ENCODE measurements at places on chromosomes 4 and X. TPM values are rescaled to one million over a fixed set of nuclear protein-coding genes. Genes with fewer than 3 reads are reported as not detected.

Gene FMR1NB
- not detected for total RNA-seq

Gene IL13RA1
- total RNA-seq = 22.2 TPM

Gene UCHL1
- 301 TPM for total RNA-seq

Gene CXCL1
- total RNA-seq = 1.5 TPM

Gene PABPC1L2A
- not detected for total RNA-seq

Gene PNMA5
- total RNA-seq = not detected

Gene ERCC6L
- 0.09 TPM for total RNA-seq

Gene CTAG2
- not detected for total RNA-seq

Gene PDCL2
- total RNA-seq = not detected

Gene PPP4R3C
- not detected for total RNA-seq

Gene ZNF41
- 3.3 TPM for total RNA-seq

Gene TRPC3
- total RNA-seq = 0.34 TPM

Gene SUPT20HL1
- total RNA-seq = 0.09 TPM

Gene ANAPC4
- 17.4 TPM for total RNA-seq

Gene SMARCA1
- total RNA-seq = 34.1 TPM
